SK-N-SH (cell line): ENCODE measurements at places on chromosomes 4 and X.

GRCh38 chrX:151088221-151088620 is 88.2 kb upstream of the GPR50 start:
- no peaks in the 10 kb centered on the region for H3K4me1 ChIP-seq
- H3K27me3 ChIP-seq = peaks cover 13% of the 10 kb centered on the region; the same call in 1 of the 2 replicates
- DNase-seq = no peak
- no peak overlapping the region for H3K4me3 ChIP-seq
- H3K36me3 ChIP-seq = no peaks in the 10 kb centered on the region
- H3K27ac ChIP-seq = no peak overlapping the region

GRCh38 chr4:81632581-81633299 is 161.0 kb upstream of the RASGEF1B start:
- H3K27ac ChIP-seq = no peak overlapping the region
- DNase-seq = no peak
- H3K36me3 ChIP-seq = no peaks in the 10 kb centered on the region

- no peaks in the 10 kb centered on the region for H3K36me3 ChIP-seq
- H3K4me1 ChIP-seq = no peaks in the 10 kb centered on the region
- H3K27me3 ChIP-seq = no peaks in the 10 kb centered on the region
- no peak overlapping the region for H3K27ac ChIP-seq
Measured at GRCh38 chrX:149003863-149004660, 501.0 kb downstream of the IDS start.

DNA sequence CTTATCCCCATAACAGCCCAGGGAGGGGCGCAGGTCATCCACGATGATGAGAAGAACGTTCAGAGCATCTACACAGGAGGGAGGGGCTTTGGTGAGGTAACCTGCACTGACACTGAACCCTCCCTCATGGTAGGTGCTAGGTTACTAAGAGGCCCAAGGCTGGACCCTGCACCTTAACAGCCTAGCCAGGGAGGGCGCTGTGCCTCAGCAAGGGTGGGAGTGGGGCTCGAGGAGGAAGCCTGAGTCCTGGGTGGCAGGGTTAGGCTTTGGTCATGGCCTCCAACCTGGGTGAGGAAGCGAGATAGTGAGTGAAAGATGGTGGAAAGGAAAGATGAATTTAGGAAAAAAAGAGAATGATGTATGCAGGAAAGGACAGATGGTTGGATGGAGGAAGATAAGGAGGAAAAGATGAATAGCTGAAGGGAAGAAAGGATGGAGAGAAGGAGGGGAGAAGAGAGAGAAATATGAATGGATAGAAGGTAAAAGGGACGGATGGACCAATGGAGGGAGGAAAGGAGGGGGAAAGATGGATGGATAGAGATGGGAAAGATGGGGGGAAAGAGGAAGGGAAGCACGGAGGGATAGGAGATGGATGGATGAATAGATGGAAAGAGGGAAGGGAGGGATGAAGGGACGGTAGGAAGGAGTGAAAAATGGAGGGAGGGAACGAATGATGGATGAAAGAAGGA is 736 bp downstream of the IDS start:
- peaks cover 22% of the 10 kb centered on the region for H3K36me3 ChIP-seq
- 0 out of 2 replicates have a peak, but pooled peaks cover 5% of the 10 kb centered on the region for H3K27me3 ChIP-seq
- peak overlapping the region; percentile 71 for H3K4me3 ChIP-seq
- DNase-seq = peak; percentile 67
- H3K4me1 ChIP-seq = no peaks in the 10 kb centered on the region
- peak overlapping the region; percentile 88 for H3K27ac ChIP-seq

GRCh38 chr4:51942108-51942832 is 77.9 kb downstream of the LRRC66 start:
- peak overlapping the region; percentile 67; the same call in 1 of the 2 replicates for H3K27ac ChIP-seq
- DNase-seq = no peak
- peak overlapping the region; percentile 36 for H3K4me3 ChIP-seq
- 0 out of 2 replicates have a peak, but pooled peaks cover 10% of the 10 kb centered on the region for H3K4me1 ChIP-seq

GRCh38 chrX:114073926-114074325 is 510.0 kb upstream of the HTR2C start:
- DNase-seq = no peak
- H3K27me3 ChIP-seq = no peaks in the 10 kb centered on the region; the same call in 1 of the 2 replicates
- no peaks in the 10 kb centered on the region for H3K36me3 ChIP-seq
- H3K27ac ChIP-seq = no peak overlapping the region

DNA sequence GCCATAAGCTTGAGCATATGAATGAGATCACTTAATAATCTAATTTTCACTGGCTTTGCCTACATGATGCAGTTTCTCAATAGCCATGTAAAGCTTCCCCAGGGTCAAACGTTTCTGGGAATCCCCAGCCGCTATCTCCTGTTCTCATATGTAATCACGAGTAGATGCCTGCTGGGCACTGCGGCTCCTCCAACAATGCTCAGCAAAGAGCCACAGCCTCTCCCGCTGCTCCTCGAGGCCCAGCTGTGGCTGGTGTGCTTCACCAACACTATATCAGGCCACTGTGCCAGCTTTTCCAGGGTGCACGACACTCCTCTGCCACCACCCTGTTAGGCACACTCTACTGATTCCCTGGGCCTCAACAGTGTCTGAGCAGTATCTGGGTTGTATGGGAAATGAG is 78.3 kb upstream of the RASGEF1B start:
- no peaks in the 10 kb centered on the region; the same call in 1 of the 2 replicates for H3K27me3 ChIP-seq
- H3K36me3 ChIP-seq = no peaks in the 10 kb centered on the region
- no peak overlapping the region for H3K4me3 ChIP-seq
- H3K4me1 ChIP-seq = no peaks in the 10 kb centered on the region
- no peak for DNase-seq
- H3K27ac ChIP-seq = no peak overlapping the region

DNA sequence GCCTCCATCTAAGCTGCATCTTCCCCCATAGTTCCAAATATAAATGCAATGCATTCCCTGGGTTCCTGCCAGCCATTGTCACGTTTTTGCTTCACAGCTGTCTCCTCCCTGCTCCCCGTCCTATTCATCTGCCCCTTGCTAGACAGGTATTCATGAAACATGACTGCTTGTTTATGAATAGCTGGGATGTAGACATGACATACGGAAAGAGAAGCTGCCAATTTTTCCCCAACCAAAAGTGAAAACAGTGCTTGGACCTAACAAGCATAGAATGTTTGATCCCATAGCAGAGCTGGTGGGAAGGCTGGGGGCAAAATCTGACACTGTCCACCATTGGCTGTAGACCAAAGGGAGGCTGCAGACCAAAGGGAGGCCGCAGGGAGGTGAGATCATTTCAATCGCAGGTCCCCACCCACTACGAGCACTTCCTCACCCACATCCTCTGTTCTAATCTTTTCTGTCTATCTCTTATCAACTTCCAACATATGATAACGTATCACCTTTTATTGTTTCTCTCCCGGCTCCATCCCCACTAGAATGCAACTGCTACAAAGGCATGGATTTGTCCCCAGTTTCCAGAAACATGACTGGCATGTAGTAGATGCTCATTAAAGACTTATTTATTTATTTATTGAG is 8.5 kb upstream of the GYG2 start:
- H3K4me1 ChIP-seq = no peaks in the 10 kb centered on the region
- no peak for DNase-seq
- no peak overlapping the region for H3K4me3 ChIP-seq

GRCh38 chr4:5705647-5706320 is 2.6 kb downstream of the EVC2 start:
- H3K27ac ChIP-seq = no peak overlapping the region
- DNase-seq = peak; percentile 41
- H3K4me1 ChIP-seq = peaks cover 16% of the 10 kb centered on the region; the same call in 1 of the 2 replicates

- H3K27me3 ChIP-seq = no peaks in the 10 kb centered on the region
- no peaks in the 10 kb centered on the region for H3K36me3 ChIP-seq
- H3K27ac ChIP-seq = no peak overlapping the region
Measured at GRCh38 chr4:125140966-125141495, 173.7 kb upstream of the FAT4 start.

GRCh38 chrX:18149454-18149853 is 71.2 kb downstream of the BEND2 start:
- no peak overlapping the region for H3K27ac ChIP-seq
- H3K4me1 ChIP-seq = no peaks in the 10 kb centered on the region
- H3K27me3 ChIP-seq = no peaks in the 10 kb centered on the region

DNA sequence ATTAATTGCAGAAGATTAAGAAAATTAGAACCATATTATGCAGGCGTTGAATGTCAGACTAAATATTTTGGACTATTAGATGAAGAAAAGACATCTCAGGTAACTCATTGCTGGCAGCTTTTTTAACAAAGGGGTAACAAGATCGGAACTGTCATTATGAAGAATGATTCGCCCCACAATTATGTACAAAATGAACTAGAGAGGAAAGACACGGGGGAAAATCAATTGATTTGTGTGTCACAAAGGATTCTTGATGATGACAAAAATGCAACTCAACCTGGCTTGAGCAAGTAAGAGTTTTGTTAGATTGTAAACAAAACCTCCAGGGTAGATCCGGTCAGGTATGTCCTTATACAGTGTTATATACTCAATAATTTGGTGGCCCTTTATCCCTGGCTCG is 12.5 kb upstream of the DCLK2 start:
- no peak for DNase-seq
- H3K27me3 ChIP-seq = no peaks in the 10 kb centered on the region
- H3K36me3 ChIP-seq = no peaks in the 10 kb centered on the region
- 0 out of 2 replicates have a peak, but pooled peaks cover 6% of the 10 kb centered on the region for H3K4me1 ChIP-seq
- no peak overlapping the region for H3K27ac ChIP-seq

DNA sequence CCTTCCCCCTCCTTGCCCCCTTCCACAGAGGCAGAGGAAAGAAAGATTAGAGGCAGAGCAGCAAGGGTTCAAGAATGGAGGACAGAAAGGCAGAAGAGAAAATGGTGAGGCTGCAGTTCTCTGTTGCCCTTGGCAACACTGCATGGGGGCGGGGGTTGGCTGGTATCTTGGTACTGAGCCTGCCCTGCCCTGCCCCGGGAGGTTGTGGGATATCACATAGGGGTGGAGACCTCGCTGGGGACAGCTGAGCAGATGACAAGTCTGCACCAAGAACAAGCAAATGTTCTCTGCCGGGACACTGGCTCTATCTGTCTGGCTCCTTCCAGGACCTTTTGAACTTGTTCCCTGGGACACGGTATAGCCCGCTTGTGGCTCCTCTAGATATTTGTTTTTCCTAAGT is 39.8 kb downstream of the NHS start:
- H3K27me3 ChIP-seq = no peaks in the 10 kb centered on the region
- H3K27ac ChIP-seq = no peak overlapping the region
- peaks cover 9% of the 10 kb centered on the region for H3K4me1 ChIP-seq
- no peak overlapping the region for H3K4me3 ChIP-seq
- no peaks in the 10 kb centered on the region for H3K36me3 ChIP-seq
- DNase-seq = no peak

GRCh38 chr4:23035521-23036056 is 342.9 kb downstream of the GBA3 start:
- no peak overlapping the region for H3K27ac ChIP-seq
- no peak overlapping the region for H3K4me3 ChIP-seq
- H3K36me3 ChIP-seq = no peaks in the 10 kb centered on the region
- no peak for DNase-seq
- no peaks in the 10 kb centered on the region for H3K27me3 ChIP-seq

- H3K27me3 ChIP-seq = no peaks in the 10 kb centered on the region
- no peak overlapping the region for H3K4me3 ChIP-seq
- H3K4me1 ChIP-seq = no peaks in the 10 kb centered on the region
- no peak for DNase-seq
- H3K36me3 ChIP-seq = no peaks in the 10 kb centered on the region
Measured at GRCh38 chrX:5402461-5402860, 826.2 kb downstream of the NLGN4X start.

- no peaks in the 10 kb centered on the region for H3K27me3 ChIP-seq
- peak within 1 kb of the TSS; percentile 70 for H3K27ac ChIP-seq
- DNase-seq = peak; percentile 93
Measured at GRCh38 chr4:176195184-176195978, at the start of gene SPATA4. Gene SPATA4, minus strand, starts transcription at chr4:176195585. Its CDS starts 23 bp downstream, at chr4:176195562.

DNA sequence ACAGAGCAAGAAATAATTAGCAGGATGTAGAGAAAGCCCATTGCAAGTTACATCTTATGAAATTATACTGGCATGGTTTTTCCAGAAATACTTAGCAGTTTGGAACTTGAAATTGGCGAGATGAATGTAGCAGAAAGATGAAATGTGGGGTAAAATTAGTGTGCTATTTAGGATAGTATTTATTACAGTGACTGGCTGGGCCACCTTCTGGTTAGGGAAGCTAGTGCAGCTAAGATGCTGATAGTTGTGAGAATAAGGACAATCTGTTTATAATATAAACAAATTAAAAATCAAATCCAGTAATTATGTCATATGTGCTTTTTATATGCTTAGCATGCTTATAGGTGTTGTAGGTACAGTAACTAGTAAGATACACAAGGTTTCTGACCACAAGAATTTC is 74.8 kb downstream of the IL15 start:
- no peak overlapping the region for H3K4me3 ChIP-seq
- H3K27ac ChIP-seq = no peak overlapping the region
- no peak for DNase-seq
- no peaks in the 10 kb centered on the region for H3K36me3 ChIP-seq

- H3K27me3 ChIP-seq = peaks cover 10% of the 10 kb centered on the region; the same call in 1 of the 2 replicates
- DNase-seq = no peak
- no peaks in the 10 kb centered on the region for H3K36me3 ChIP-seq
- H3K27ac ChIP-seq = no peak overlapping the region
- H3K4me3 ChIP-seq = no peak overlapping the region
- H3K4me1 ChIP-seq = no peaks in the 10 kb centered on the region; the same call in 1 of the 2 replicates
Measured at GRCh38 chrX:51404445-51404844, 71.8 kb downstream of the NUDT10 start.

DNA sequence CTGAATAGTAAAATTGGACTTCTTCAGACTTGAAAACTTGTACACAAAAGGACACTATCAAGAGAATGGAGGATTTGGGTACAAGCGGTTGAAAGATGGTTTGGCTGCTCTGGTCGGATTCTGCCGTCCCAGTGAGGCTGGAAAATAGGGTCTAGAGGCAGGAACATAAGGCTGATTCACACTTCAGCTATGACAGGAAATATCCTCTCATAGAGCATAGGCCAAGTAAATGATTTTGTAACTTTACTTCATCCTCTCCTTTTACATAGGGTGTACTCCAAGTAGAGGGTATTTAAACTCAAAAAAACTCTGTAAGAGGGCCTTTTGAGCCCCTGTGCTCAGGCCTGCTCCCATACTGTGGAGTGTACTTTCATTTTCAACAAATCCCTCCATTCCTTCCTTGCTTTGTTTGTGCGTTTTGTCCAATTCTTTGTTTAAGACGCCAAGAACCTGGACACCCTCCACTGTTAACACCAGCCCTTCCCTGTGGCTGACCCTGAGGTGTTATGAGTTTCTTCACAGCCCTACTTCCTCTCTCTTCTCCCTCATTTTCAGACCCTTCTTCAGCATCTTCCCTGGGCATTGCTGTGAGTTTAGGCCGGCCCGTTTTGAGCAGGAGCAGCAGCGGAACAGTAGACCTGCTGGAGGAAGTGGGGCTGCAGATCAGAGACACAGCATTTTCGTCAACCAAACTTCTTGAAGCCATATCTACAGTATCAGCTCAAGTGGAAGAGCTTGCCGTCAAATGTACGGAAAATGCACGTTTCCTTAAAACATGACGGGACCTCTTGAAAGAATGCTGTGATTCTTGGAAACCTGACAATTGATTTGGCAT is 7.2 kb downstream of the PGAM4 start:
- H3K27me3 ChIP-seq = no peaks in the 10 kb centered on the region
- H3K36me3 ChIP-seq = no peaks in the 10 kb centered on the region
- no peaks in the 10 kb centered on the region; the same call in 1 of the 2 replicates for H3K4me1 ChIP-seq
- no peak for DNase-seq

GRCh38 chr4:11543706-11544105 is 115.0 kb upstream of the HS3ST1 start:
- H3K27ac ChIP-seq = no peak overlapping the region
- H3K4me1 ChIP-seq = no peaks in the 10 kb centered on the region
- H3K36me3 ChIP-seq = no peaks in the 10 kb centered on the region
- DNase-seq = no peak
- no peaks in the 10 kb centered on the region for H3K27me3 ChIP-seq
- no peak overlapping the region for H3K4me3 ChIP-seq
